ENCODE measurements at places on chromosomes 7 and 10. TPM values are rescaled to one million over a fixed set of nuclear protein-coding genes. Genes with fewer than 3 reads are reported as not detected.

DNA sequence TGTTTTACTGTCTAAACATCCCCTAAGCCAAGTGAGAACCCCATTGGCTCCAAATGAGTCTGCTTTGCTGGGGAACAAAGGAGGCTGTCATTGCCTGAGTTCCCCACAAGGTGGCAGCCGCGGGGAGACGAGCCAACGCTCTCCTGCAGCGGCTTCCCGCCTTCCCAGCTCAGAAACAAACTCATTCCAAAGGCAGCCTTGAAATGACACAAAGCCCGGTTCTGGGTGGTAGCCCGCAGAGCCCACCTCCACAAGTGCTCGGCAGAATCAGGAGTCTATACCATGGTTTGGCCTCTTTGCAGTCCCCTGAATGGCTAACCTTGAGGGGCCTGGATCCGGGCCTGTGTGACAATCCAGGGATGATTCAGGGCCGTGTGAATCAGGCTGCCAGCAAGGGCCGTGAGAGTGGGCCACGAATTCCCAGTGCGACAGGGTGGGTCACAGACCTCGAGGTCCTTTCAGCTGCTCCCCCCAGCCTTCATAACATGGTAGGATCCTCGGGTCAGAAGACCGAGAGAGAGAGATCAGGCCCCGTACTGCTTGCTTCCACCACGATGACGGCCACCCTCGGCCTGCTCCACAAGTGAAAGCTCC, 79.7 kb downstream of the DLG5 start:
- peak; percentile 66 for DNase-seq
- no peaks in the 10 kb centered on the region for H3K36me3 ChIP-seq
- no peaks in the 10 kb centered on the region for H3K27me3 ChIP-seq
- peaks cover 1% of the 10 kb centered on the region for H3K4me1 ChIP-seq

Gene SPACDR
- total RNA-seq: 4.0 TPM

DNA sequence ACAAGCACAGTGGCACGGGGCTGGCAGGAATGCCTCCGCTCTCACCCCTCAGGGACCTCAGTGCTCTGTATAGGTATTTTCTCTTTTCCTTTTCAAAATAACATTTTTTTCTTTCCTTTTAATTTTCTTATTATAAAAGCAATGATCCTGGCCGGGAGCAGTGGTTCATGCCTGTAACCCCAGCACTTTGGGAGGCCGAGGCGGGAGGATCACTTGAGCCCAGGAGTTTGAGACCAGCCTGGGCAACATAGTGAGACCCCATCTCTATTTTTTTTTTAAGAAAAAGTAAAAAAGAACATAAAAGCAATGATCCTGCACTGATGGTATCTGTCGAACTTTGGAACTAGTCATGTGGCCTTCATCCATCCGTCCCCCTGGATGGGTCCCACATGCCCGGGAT, 3.2 kb downstream of the PRF1 start:
- peaks cover 45% of the 10 kb centered on the region for H3K4me1 ChIP-seq
- no peak for DNase-seq
- no peak overlapping the region for H3K4me3 ChIP-seq
- peaks cover 38% of the 10 kb centered on the region for H3K36me3 ChIP-seq
- H3K27ac ChIP-seq: no peak overlapping the region

DNA sequence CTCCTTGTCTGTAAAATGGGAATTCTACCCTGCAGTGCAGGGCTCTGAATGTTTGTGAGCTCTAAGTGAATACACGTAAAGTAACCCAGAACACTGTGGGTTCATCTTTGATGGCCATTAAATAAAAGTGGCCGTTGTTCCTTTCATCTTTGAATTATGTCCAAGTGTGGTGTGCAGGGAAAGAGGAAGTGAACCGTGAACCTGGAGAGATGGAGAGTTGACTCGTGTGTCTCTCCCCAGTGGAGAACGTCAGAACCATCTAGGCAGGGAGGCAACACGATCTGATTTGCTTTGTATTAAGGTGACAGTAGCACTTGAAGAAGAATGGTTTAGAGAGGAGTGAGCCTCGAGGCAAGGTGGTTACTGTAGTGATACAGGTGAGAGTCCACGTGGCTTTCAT, 93.5 kb upstream of the GJD4 start:
- no peak overlapping the region for H3K27ac ChIP-seq
- no peak for DNase-seq
- H3K4me1 ChIP-seq: peaks cover 2% of the 10 kb centered on the region
- no peak overlapping the region for H3K4me3 ChIP-seq
- H3K27me3 ChIP-seq: no peaks in the 10 kb centered on the region
- peaks cover 5% of the 10 kb centered on the region for H3K36me3 ChIP-seq

Gene AGR3
- total RNA-seq: not detected

DNA sequence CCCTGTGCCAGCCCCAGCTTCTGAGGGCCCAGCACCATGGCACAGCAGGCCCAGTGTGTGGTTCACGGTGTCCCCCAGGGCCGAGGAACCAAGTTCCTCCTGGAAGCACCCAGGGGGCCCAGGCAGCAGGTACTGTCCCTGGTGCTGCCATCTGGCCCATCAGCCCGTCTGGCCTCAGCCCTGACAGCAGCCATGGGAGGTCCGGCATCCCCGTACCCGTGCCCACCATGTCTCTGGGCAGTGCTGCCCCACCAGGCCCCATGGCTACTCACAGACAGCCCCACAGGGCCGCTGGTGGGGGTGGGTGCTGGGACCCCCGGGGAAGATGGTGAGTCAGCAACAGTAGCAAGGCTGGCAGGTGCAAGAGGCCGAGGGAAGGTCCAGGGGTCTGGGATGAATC, 32.8 kb downstream of the STK32C start:
- no peaks in the 10 kb centered on the region for H3K27me3 ChIP-seq
- H3K4me1 ChIP-seq: no peaks in the 10 kb centered on the region
- H3K4me3 ChIP-seq: no peak overlapping the region
- no peaks in the 10 kb centered on the region for H3K36me3 ChIP-seq
- no peak overlapping the region for H3K27ac ChIP-seq

Gene CCNJ
- total RNA-seq: 4.7 TPM

- H3K4me3 ChIP-seq: no peak overlapping the region
- no peaks in the 10 kb centered on the region for H3K36me3 ChIP-seq
- no peak for DNase-seq
These were observed 199.6 kb upstream of the CELF2 start for GRCh38 chr10:10818082-10818481.

DNA sequence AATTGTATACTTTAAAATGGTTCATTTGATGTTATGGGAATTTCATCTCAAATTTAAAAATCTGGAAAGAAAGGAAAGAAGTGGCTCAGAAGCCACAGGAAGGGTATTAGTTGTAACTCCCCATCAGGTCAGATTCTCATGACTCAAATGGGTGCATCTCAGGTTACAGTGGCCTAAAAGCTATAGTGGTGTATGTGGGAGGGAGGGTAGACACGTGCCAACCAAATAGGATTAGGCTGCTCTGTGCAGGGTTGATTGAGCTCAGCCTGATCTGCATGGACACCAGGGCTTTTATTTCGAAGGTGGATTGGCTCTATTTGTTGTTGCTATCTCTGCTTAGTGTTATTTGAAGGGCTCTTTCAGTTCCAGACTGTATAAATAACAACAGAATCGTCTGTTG, 121.5 kb upstream of the PRR15 start:
- no peak for DNase-seq
- no peaks in the 10 kb centered on the region for H3K36me3 ChIP-seq
- no peaks in the 10 kb centered on the region for H3K4me1 ChIP-seq
- no peak overlapping the region for H3K27ac ChIP-seq
- H3K4me3 ChIP-seq: no peak overlapping the region

- H3K27ac ChIP-seq: no peak overlapping the region
- H3K4me3 ChIP-seq: no peak overlapping the region
- H3K4me1 ChIP-seq: no peaks in the 10 kb centered on the region
- no peaks in the 10 kb centered on the region for H3K36me3 ChIP-seq
- H3K27me3 ChIP-seq: no peaks in the 10 kb centered on the region
- DNase-seq: no peak
These were observed 97.9 kb downstream of the TMEM168 start for GRCh38 chr7:112692333-112692732.

Gene SLC18A2
- not detected for total RNA-seq

DNA sequence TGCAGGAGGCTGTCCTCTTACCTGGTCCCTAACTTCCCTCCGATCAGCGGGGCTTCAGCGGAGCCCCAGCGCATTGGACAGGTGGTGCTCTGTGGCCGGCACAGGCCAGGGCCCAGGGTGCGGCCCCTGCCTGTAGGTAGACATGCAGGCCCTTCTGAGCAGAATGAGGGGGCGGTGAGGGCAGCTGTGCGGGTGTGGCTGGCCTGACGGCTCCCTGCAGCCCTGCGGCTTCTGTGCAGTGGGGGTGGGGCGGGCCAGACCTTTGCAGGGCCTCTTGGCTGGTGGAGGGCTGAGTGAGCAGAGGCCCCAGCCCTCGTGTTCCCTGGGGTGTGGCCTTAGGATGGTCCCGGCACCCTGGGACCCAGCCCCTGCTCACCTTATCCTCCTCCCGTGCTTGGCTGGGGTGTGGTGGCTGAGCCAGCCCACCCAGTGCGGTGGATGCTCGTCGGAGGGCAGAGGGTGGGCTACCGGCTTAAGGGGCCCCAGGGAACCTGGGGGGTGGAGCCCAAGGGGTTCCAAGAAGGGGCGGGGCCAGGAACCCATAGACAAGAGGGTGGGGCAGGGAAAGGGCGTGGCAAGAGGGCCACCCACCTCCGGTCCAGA, 175.2 kb upstream of the TNRC18 start:
- H3K4me3 ChIP-seq: no peak overlapping the region
- H3K27ac ChIP-seq: no peak overlapping the region
- DNase-seq: no peak
- peaks cover 20% of the 10 kb centered on the region for H3K27me3 ChIP-seq
- H3K36me3 ChIP-seq: no peaks in the 10 kb centered on the region

DNA sequence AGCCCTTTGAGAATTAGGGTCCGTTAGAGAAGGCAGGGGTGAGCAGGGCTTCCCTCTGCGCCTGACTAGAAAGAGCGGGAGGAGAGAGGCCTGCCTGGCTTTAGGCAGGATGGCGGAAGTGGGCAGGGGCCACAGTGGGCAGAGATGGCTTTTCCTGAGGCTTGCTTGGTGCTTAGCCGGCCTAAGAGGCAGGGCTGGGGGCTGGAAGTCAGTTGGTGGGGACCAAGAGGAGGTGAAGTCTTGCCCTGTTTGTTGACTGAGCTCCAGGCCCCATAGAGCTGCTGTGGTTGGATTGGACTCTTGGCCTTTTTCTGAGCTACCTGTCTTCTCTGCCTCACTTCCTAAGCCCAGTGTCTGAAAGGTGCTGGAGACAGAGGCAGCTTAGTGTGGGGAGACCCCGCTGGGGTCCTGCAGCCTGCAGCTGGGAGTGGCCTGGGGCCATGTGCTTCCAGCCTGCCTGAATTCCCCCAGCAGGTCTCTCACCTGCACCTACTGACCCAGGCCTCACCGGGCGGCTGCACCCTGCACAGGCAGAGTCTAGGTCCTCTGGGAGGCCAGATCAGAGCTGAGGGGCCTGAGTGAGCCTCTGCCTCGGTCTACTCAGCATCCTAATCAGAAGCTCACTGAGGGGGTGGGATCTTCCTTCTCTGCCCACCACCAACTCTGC, 4.8 kb downstream of the FAM241B start:
- no peaks in the 10 kb centered on the region for H3K27me3 ChIP-seq
- no peak overlapping the region for H3K4me3 ChIP-seq
- H3K36me3 ChIP-seq: no peaks in the 10 kb centered on the region
- H3K4me1 ChIP-seq: peaks cover 2% of the 10 kb centered on the region
- no peak overlapping the region for H3K27ac ChIP-seq

Gene FZD1
- total RNA-seq: 0.08 TPM

DNA sequence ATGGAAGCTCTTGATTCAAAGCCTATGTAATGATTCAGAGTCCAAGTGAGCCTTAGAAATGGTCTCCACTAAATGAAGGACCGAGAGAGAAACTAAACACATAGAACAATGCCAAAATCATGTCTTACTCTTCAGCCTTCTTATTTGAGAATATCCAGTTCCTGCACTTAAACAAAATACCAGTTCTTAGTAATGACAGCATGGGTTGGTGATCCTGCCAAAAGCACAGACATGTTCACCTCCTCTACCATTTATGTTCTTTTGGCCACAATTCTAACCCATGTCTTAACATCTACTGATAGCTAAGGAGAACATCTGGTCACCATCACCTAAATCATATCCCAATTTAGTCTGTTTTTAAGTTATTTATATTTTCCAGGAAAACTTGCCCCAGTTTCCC, 239.6 kb upstream of the PTN start:
- no peak for DNase-seq
- no peaks in the 10 kb centered on the region for H3K36me3 ChIP-seq
- H3K27me3 ChIP-seq: no peaks in the 10 kb centered on the region
- H3K4me3 ChIP-seq: no peak overlapping the region
- no peak overlapping the region for H3K27ac ChIP-seq
- H3K4me1 ChIP-seq: no peaks in the 10 kb centered on the region

Gene MOGAT3
- not detected for total RNA-seq

DNA sequence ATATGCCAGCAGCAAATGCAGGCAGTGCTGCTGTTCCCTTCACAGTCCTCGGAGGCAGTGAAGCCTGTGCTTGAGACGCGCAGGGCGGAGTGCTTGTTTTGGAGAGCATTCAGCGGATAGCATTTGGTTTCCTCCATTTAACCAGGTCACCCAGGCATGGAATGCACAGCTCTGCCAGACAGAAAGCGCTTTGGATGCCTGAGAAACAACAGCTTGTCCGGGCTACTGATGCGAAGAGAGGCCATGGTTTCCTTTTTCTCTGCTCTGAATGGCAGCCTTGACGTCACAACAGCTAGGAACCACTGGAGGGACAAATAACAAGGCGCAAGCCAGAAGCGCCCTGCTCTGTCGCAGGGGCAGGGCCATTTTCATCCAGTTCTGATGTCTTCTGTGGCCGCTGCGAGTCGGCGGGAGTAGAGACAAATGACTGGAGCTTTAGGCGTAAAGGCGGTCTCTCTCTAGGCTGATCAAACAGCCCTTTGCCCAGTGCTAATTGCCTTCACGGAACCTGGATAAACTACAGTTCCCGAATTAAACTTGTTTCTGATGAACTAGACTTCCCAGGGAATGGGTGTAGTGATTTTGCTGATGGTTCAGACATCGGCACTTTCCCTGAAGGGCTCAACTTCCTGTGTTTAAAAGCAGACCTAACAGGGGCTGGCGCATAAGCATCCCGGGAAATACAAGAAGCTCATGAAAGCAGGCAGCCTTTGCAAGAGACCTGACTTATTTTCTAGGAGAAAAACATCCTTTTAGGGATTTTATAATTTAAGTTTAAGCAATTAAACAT, 187.6 kb upstream of the KLF14 start:
- H3K4me3 ChIP-seq: no peak overlapping the region
- H3K36me3 ChIP-seq: peaks cover 78% of the 10 kb centered on the region
- DNase-seq: no peak
- no peaks in the 10 kb centered on the region for H3K27me3 ChIP-seq

Gene GPR146
- 10.0 TPM for total RNA-seq

GRCh38 chr7:115693779-115694178, 336.8 kb downstream of the TFEC start:
- H3K27me3 ChIP-seq: no peaks in the 10 kb centered on the region
- DNase-seq: no peak
- H3K4me3 ChIP-seq: no peak overlapping the region
- H3K27ac ChIP-seq: no peak overlapping the region

- H3K36me3 ChIP-seq: no peaks in the 10 kb centered on the region
- no peak overlapping the region for H3K4me3 ChIP-seq
- no peak for DNase-seq
These were observed 304.0 kb upstream of the NPSR1 start for GRCh38 chr7:34354011-34354410.

Gene RNF32
- 4.1 TPM for total RNA-seq

Gene BAZ1B
- total RNA-seq: 86.2 TPM

Gene PRTFDC1
- total RNA-seq: 1.7 TPM
